ENCODE measurements at places on chromosomes 16 and 17.
A peak's percentile ranks its signal among the peaks of the same experiment; 100 is the strongest.

DNA sequence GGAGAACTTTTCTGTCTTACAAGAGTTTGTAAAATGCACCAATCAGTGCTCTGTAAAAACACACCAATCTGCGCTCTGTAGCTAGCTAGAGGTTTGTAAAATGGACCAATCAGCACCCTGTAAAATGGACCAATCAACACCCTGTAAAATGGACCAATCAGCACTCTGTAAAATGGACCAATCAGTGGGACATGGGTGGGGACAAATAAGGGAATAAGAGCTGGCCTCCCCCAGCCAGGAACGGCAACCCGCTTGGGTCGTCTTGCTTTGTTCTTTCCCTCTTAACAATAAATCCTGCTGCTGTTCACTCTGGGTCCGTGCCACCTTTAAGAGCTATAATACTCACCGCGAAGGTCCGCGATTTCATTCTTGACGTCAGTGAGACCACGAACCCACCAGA is 18.5 kb upstream of the KCNG4 start:
- no peaks in the 10 kb centered on the region for H3K4me1 ChIP-seq
- no peak overlapping the region for H3K27ac ChIP-seq
- peaks cover 25% of the 10 kb centered on the region for H3K27me3 ChIP-seq
- no peak overlapping the region for H3K4me3 ChIP-seq

DNA sequence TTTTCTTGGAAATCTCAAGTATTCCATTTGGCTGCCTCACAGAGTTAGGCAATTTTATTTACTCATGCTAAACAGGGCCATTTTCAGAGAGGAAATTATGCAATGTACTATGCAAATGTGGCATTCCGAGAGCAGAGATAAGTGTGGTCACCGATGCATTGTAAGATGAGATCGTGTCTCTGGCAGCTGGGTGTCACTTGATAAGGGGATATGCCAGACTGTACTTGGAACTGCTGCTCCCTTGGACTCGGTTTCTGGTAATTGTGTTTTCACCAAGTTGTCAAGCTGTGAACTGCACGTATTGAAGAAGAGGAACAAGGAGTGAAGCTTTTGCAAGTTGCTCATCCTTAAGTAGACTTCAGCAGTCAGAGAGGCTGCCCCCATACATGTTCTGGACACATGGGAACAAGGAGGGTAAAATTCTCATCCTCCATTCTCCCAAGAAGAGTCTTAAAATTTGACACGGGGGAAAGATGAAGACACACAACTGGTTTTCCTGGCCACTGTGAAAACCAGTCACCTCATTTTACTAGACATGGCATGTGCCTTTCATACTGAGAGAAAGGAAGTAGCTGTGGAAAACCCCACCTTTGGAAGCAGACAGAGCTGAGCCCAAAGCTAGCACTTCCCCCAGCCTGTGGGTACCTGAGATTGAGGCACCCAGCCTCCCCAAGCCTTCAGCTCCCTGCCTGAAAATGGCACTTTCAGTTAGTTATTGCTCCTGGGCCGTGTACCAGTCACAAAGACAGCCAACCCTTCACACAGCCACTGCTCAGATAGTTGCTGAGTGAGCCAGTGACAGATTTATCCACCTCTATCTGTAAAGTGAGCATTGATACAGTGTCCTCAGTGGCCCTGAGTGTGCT is 150.7 kb downstream of the SOCS1 start:
- H3K27ac ChIP-seq, result peak overlapping the region; percentile 62
- no peaks in the 10 kb centered on the region for H3K27me3 ChIP-seq
- peaks cover 18% of the 10 kb centered on the region for H3K4me1 ChIP-seq
- DNase-seq, result peak; percentile 73

GRCh38 chr17:81371910-81372760 is 23.1 kb upstream of the BAHCC1 start:
- no peak overlapping the region for H3K27ac ChIP-seq
- H3K27me3 ChIP-seq, result peaks cover 95% of the 10 kb centered on the region
- H3K36me3 ChIP-seq, result no peaks in the 10 kb centered on the region
- no peaks in the 10 kb centered on the region for H3K4me1 ChIP-seq
- DNase-seq, result no peak
- no peak overlapping the region for H3K4me3 ChIP-seq

DNA sequence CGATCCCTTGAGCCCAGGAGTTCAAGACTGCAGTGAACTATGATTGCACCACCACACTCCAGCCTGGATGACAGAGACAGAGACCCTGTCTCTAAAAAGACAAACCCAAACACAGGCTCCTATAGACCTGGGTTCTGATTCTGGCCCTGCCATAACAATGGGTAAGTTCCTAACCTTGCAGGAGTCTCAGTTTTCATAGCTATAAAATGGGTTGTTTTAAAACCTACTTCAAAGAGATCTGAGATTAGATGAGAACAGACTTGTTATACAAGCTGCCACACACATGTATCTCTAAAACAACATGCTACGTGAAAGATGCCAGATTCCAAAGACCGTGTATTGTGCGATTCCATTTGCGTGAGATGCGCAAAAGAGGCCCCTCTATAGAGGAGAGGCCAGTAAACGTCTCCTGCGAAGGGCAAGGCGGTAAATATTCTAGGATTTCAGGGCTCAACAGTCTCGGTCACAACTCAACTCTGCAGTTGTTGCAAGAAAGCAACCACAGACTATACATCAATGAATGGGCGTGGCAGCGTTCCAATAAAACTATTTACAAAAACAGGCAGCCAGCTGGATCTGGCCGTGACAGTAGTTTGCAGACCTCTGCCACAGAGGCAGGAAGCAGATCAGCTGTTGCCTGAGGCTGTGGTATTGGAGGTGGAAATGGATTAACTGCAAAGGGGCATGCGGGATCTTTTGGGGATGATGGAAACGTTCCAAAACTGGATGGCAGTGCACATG is 5.9 kb downstream of the CORO7 start:
- peaks cover 14% of the 10 kb centered on the region for H3K36me3 ChIP-seq
- no peak overlapping the region for H3K27ac ChIP-seq
- H3K4me1 ChIP-seq, result no peaks in the 10 kb centered on the region
- no peak for DNase-seq
- H3K4me3 ChIP-seq, result no peak overlapping the region

GRCh38 chr17:75676461-75676860 is 9.3 kb downstream of the SAP30BP start:
- H3K4me3 ChIP-seq, result no peak overlapping the region
- H3K27ac ChIP-seq, result no peak overlapping the region
- DNase-seq, result no peak
- H3K4me1 ChIP-seq, result no peaks in the 10 kb centered on the region
- no peaks in the 10 kb centered on the region for H3K27me3 ChIP-seq

DNA sequence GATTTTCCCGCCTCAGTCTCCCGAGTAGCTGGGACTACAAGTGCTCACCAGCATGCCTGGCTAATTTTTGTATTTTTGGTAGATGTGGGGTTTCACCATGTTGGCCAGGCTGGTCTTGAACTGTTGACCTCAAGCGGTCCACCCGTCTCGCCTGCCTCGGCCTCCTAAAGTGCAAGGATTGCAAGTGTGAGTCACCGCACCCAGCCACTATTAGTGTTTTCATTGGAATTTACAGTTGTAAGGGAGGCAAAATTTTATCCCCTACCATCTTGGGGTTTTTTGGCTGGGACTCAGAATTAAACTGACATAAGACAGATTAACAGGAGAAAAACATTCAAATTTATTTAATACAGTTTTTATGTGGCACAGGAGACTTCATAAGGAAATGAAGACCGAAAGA is 12.3 kb upstream of the MYCBPAP start:
- H3K4me1 ChIP-seq, result no peaks in the 10 kb centered on the region
- DNase-seq, result no peak
- H3K27ac ChIP-seq, result no peak overlapping the region
- H3K27me3 ChIP-seq, result no peaks in the 10 kb centered on the region
- H3K4me3 ChIP-seq, result no peak overlapping the region

Data from MM.1S (cell line).